ENCODE measurements at places on chromosomes 6 and 20.

GRCh38 chr6:142942805-142943227, 2.2 kb downstream of the HIVEP2 start:
- DNase-seq: no peak

DNA sequence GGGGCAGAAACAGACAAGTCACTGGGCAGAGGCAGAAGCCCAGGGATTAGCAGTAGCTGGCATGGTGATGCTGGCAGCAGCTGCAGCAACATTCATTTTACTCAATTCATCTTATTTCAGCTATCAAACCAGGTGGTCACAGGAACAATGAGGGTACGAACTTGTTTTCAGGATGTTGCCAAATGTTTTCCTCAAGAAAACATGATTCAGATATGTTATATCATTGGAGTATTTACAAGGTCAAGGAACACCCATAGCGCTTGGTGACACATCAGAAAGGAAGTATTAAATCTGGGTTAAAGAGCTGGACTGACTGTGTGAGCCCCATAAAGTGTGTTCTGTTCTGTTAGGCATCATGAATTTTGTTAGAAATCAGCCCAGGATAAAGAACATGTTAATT, 456.9 kb upstream of the ID4 start:
- no peak for DNase-seq

- DNase-seq: no peak
Observed at GRCh38 chr6:135291288-135292076, 110.4 kb downstream of the MYB start.

GRCh38 chr6:106159531-106159940, 73.4 kb downstream of the PRDM1 start:
- no peak for DNase-seq

DNA sequence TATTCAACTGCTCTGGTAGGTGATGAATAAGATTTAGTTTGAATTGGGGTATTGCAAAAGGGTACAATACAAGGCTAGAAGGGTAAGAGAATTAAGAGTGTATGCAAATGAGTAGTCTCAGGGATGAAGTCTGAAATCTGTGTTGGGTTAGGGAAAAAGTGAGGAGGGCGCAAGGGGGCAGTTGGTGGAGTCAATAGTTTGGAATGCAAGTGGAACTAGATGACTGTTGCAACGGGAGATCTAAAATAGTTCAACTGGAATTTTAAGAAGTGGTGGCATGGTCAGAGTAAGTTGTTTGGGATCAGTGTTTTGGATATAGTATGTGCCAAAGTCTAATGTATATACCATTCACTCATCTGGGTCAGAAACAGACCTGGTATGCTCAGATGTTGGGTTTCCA, 329.6 kb downstream of the GJA1 start:
- DNase-seq: no peak

GRCh38 chr6:56400273-56400672, 152.9 kb upstream of the COL21A1 start:
- no peak for DNase-seq

Measured in stimulated activated CD4-positive, alpha-beta T cell treated with anti-CD3 and anti-CD28 coated beads, TNF-alpha, amount 100 ng/mL, for 1 hour (primary cell).